ENCODE measurements at places on chromosomes 11 and 22. TPM values are rescaled to one million over a fixed set of nuclear protein-coding genes. Genes with fewer than 3 reads are reported as not detected.

RGL4 gene
- 3.1 TPM for polyA plus RNA-seq

DNA sequence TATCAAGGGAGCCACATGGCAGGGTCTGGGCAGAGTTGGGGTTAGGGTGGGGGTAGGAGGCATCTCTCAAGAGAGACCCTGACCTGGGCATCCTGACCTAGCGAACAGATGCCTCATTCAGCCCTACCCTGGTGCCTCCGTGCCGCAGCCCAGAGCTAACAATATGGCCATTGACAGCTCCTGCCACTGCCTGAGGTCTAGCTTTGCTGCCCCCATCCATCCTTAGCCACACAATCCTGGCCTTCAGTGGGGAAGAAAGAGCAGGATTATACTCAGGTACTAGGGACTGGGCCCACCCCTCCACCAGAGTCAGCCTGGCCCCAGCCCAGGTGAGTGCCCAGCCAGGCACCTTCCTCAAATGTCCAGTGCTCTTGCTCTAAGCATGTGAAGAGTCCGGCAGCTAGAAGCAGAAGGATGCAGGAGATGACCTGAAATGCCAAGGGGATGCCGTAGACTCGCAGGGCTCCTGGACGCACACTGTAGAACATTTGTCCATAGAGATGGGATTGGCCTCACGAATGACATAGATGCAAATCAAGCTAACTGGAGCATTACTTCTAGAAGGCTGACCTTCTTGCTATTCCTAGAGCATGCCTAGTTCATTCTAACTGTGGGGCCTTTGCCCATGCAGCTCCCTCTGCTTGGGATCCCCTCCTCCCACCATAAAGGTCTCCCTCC lies 13.3 kb upstream of the SERPINH1 start:
- no peak for DNase-seq

- DNase-seq, result no peak
Observed at GRCh38 chr11:74272276-74272675, 39.2 kb downstream of the P4HA3 start.

DNA sequence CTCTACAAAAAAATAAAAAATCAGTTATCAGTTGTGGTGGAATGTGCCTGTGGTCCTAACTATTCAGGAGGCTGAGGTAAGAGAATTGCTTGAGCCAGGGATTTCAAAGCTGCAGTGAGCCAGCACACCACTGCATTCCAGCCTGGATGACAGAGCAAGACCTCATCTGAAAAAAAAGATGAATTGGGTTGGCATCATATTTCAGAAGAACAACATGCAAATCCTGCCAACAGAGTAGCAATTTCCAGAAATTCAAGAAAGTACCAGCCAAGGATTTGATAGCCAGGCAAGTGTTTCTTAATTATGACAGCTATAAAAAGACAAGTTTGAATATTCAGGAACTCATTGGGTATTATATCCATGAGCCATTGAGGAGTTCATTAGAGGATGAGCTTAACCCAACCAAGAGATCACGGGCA lies 75.2 kb downstream of the USP47 start:
- DNase-seq, result no peak

- DNase-seq, result no peak
Observed at GRCh38 chr22:20604776-20605221, 97.4 kb downstream of the MED15 start.

- DNase-seq, result no peak
Observed at GRCh38 chr22:46735747-46736608, 2.1 kb downstream of the CERK start.

- DNase-seq, result no peak
Observed at GRCh38 chr11:70159627-70160570, 43.2 kb upstream of the FADD start.

Measured in right renal cortex interstitium (tissue), 3 donors.